ENCODE measurements at places on chromosomes 16 and 17.
A peak's percentile ranks its signal among the peaks of the same experiment; 100 is the strongest.

GRCh38 chr17:72922219-72922618 lies 170.3 kb downstream of the SLC39A11 start:
- DNase-seq: no peak

DNA sequence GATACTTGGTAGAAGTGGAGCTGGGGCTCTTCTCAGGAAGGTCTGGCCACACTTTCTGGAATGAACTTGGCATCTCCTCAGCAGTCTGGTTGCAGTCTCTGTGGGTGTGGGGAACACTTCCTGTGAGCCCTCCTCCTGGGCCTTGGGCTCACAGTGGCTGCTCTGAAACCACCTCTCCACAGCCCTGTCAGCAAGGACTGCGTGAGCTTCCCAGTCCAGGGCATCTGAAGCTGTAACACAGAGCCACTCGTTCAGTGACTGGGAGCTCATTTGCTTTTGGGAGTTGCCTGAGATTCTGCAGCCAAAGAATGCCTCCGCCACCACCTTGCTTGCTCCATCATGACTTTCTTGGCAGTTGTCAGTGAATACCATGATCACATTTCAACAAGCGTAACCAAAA lies 60.0 kb downstream of the CLEC16A start:
- no peak for DNase-seq

DNA sequence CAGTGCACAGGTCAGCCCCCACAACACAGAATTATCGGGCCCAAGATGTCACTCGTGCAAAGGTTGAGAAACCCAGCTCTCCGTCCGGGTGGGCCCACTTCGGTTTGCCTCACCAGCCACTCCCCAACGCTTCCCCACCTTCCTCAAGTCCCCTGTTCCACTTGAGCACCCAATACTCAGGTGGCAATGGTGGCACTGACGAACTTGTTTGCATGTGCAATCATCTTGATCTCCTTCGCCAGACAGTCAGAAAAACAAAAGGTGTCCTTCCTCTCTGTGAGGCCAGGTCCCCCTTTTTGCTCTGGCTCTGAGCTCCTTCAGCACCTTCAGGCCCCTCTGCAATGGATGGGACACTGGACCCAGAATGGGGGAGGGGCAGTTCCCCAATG lies 3.7 kb downstream of the GGA2 start:
- no peak for DNase-seq

GRCh38 chr16:57045694-57046381 lies 46.5 kb upstream of the CPNE2 start:
- peak; percentile 11 for DNase-seq

DNA sequence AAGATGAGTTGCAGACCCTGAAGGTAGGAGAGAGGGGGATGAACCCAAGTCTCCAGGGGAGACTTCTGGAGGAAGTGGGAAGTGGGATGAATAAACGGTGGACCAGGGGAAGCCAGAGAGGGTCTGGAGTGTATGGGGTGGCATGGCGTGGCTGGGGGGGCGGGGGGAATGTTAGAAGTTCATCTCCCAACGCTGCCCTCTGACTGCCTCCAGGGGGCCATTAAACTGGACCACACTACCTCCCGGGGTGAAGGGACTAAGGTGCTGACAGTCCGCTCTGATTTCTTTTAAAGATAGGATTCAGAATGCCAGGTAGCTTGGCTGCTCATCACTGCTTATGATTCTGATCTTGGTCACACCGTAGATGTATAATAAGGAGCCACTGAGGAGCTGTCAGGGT lies 21.2 kb downstream of the ST3GAL2 start:
- no peak for DNase-seq

GRCh38 chr17:81445642-81446503 lies 50.6 kb downstream of the BAHCC1 start:
- no peak for DNase-seq

DNA sequence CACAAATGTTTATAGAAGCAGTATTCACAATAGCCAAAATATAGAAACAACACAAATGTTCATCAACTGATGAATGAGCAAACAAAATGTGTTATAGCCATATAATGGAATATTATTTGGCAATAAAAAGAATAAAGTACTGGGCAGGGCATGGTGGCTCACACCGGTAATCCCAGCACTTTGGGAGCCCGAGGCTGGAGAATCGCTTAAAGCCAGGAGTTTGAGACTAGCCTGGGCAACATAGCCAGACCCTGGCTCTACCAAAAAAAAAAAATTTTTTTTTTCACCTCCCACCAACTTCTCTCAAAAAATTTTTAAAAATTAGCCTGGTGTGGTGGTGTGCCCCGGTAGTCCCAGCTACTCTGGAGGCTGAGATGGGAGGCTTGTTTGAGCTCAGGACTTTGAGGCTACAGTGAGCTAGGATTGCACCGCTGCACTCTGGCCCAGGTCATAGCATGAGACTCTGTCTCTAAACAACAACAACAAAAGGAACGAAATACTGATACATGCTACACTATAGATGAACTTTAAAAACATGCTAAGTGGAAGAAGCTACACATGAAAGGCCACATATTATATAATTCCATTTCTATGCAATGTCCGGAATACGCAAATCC lies 10.7 kb upstream of the PECAM1 start:
- no peak for DNase-seq

GRCh38 chr17:42203354-42203753 lies 9.1 kb upstream of the GHDC start:
- DNase-seq: no peak

- no peak for DNase-seq
Observed at GRCh38 chr16:89071686-89072547, 21.7 kb upstream of the ACSF3 start.

DNA sequence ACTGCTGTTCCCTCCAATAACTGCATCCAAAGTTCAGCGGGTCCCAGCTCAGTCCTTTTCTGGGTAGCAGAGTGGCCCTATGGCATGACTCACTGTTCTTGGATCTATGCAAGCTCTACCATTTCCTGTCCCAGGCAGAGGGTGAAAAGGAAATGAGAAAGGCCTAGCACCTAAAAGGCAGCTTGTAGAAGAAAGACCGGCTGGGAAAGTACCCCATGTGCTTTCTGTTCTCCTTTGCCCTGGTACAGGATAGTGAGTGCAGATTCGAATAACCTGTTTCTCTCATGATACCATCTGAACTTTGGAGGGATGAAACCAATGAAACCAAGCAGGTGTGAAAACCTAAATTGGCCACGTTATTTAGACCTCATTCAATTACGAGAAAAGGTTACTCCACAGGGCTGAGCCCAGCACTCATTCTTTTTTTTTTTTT lies 12.7 kb upstream of the HASPIN start:
- peak; percentile 94 for DNase-seq

- DNase-seq: no peak
Observed at GRCh38 chr16:9837481-9837880, 344.7 kb downstream of the GRIN2A start.

- no peak for DNase-seq
Observed at GRCh38 chr17:46171939-46172338, 21.3 kb downstream of the KANSL1 start.

- DNase-seq: no peak
Observed at GRCh38 chr17:48609759-48610281, 997 bp downstream of the HOXB7 start.

DNA sequence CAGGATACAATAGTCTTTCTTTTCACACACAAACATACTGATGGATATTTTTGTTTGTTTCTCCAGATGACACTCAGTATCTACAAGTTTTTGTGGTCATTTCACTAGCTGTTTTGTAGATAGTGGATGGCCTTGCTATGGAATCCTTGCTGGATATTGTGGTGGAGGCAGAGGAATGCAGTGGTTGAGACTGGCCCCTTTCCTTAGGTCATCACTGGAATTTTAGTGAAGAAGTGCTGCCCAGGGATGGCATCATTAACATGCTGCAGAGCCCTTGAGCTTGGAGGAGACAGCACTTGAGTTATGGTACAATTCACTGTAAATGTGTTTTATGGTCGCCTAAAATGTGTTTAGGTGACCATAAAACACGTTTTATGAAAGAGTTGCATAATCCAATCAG lies 455.9 kb upstream of the HSBP1 start:
- DNase-seq: no peak

DNA sequence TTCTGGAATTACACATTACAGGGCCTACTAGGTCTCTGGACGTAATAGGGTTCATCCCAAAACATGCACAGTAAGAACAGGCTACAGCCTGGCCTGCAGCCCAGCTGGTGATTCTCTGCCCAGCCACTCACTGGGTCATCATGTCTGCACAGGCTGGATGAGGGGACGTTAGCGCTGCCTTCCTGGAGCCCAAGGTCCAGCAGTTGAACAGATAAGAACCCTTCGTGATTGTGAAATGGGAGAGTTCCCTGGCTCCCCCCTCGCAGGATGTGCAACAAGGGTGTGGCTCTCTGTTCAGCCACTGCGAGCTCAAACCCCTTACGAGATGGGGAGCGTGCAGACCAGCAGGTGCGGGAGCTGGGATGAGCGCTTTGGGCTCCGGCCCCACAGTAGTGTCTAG lies 200.0 kb upstream of the CDH5 start:
- no peak for DNase-seq

GRCh38 chr17:2095536-2095910 lies 40.6 kb downstream of the HIC1 start:
- DNase-seq: no peak

GRCh38 chr17:55420776-55421178 lies 858 bp downstream of the MMD start:
- no peak for DNase-seq

- no peak for DNase-seq
Observed at GRCh38 chr16:23089111-23089510, 60.1 kb downstream of the USP31 start.

DNA sequence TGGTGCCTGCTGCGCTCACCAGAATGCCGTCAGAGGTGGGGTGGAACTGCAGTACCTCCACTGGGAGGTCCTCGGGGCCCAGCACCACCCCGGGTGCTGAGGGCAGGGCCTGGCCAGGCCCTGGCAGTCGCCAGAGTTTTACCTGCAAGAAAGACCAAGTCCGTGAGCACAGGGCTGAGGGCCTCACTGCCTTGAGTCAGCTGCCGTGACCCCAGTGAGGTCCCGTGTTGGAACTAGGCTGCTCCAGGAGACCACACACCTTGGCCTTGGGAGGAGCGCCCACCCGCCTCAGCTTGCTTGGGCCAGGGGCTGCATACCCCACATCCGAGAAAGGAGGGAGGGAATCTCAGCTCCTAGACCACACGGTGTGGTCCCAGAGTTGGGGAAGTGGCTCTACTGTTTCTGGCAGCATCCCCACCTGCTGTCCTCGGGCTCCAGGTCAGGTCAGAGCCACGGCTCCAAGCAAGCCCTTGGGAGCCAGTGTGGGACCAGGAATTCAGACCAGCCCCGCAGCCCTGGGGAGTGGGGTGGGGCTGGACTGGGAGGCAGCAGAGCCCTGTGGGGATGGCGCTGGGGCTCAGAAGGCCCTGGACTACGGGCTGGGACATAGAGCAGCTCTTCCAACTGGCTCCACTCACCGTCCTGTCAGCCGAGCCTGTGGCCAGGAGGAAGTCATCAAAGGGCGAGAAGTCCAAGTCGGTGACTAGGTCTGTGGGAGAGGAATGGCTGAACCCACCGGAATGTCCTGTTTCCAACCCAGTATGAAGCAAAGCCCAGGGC lies 8.7 kb downstream of the CORO7 start:
- DNase-seq: no peak

DNA sequence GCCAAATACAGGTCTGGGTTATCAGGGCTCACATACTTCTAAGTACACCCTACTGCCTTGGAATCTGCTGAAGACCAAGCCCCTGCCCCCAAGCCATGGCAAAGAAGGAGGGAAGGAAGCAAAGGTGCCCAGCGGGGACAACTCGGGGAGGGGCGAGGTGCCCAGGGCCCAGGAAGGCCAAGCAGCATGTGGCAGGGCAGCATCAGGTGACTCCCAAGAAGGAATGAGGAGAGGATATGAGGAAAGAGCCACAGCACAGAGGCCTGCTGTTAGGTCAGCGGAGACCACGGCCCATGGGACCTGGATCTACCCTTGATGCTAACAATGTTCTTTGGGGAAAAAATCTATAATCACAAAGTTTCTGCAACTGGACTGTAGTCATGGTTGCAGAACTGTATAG lies 142.6 kb upstream of the CRHR1 start:
- DNase-seq: no peak

DNA sequence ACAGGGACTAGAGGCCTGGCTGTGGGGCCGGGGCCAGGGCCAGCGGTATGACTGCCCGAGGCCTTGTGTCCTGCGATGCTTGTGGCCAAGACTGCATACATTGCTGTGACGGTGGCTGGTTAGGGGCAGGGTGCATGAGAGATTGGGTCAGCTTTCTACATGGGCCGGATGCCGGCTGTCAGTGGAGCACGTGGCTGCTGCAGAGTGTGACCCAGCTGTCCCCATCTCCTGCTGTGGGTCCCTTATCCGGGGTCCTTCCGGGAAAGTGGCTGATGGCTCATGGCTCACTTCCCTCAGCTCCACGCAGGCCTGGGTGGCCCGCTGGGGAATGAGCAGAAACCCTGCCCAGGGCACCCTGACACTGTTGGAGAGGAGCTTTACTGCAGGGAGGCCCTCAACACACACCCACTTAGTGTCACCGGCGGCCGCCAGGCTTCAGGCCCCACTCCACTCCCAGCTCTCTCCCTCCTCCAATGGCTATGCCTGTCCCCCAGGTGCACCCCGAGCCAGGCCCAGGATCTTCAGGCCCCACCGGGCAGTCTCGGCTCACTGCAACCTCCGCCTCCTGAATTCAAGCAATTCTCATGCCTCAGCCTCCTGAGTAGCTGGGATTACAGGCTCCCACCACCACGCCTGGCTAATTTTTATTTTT lies 808 bp upstream of the RGS11 start:
- no peak for DNase-seq

DNA sequence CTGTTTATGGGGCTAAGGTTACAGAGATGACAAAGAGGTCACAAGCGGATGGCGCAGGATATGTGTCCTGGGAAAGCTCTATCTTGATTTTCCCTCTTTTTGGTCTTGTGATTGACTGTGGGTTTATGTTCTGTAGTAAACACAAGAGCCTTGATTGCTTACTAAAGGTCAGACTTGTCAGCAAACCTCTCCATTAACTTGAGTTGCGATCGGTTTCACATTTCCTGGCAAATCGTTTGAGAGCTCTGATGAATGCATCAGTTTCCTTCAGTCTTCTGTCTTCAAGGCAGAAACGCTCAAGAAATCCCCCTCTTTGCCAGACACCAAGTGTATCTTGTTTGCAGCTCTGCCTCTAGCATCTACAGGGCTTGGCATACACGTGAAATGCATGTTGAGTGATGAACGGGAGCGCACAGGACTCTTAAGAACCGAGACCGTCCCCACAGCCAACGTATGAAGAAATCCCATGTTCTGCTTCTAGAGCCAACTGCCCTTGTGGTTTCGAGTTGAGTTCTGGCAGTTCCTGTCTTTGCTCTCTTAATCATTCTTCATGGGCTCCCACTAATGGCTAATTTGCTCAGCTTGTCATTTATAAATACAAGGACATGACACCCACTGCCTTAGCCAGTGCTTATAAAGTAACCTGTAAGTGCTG lies 143.3 kb downstream of the PITPNC1 start:
- peak; percentile 89 for DNase-seq

GRCh38 chr17:13474073-13474800 lies 127.5 kb downstream of the HS3ST3A1 start:
- no peak for DNase-seq

DNA sequence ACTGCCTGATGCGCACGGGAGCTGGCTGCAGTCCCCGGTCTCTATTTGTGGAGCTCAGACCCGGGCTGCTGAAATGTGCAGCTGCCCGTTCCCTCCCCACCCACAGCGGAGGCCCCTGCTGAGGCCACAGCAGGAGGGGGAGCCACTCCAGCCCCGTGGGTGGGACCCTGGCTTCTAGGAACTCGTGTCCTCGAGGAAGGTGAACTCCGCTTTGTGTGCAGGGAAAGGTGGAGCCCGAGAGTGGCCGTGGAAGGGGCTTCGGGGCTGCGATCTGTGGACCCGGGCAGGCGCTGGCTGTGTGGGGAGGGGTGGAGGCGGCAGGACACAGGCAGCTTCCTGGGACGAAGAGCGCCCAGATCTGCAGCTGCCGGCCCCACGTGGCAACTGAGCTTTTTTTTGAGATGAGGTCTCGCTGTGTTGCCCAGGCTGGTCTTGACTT lies 2.9 kb downstream of the CCDC154 start:
- no peak for DNase-seq

All from MV-4-11 (cell line).